ENCODE measurements at places on chromosomes 4 and X.
A peak's percentile ranks its signal among the peaks of the same experiment; 100 is the strongest.

- DNase-seq, result no peak
These were observed 180.9 kb downstream of the SMIM20 start for GRCh38 chr4:26094911-26095310.

DNA sequence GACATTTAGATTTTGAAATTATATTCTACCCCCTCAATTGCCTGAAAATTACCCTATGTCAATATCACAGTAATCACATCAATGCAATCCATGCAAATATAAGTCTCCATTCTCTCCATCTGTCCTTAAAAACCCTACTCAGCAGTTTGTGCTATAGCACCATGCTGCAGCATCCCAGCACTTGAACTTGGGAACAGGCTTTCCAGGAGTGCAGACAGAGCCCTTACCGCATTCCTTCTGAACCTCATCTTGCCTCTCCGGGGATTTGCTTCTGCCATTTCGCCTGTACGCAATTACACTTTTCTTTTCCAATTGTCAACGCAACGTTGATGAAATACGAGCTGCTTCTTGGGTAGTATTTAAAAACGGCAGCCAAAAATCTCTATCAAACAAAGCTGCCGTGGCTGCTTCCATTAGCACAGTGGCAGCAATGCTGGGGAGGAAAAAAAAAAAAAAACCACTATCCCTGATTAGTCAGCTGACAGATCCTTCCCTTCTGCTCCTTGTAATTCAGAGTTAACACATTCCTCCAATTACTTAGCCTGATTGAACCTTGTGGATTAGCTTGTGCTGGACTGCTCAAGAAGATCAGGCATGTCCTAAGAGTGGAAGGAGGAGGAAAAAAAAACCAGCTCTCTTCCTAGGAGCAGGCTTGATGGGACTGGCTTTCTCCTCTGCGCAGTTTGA, 65.6 kb downstream of the MCF2 start:
- DNase-seq, result no peak

DNA sequence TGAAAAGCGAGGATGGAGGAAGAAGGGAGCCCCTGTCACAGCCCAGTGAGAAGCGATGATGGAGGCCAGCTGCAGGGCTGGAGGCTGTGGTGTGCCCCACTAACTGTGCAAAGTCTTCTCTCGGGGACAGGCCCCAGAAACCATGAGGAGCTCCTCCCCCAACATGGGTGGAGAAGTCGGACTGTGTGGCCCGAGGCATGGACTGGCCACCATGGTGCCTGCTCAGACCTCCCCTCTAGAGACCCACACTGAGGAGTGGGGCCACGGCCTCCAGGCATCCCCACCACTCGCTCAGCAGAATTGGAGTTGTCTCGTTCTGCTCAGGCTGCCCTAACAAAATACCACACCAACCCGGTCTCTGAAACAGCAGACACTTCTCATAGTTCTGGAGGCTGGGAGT, 12.2 kb upstream of the PDE6B start:
- no peak for DNase-seq

DNA sequence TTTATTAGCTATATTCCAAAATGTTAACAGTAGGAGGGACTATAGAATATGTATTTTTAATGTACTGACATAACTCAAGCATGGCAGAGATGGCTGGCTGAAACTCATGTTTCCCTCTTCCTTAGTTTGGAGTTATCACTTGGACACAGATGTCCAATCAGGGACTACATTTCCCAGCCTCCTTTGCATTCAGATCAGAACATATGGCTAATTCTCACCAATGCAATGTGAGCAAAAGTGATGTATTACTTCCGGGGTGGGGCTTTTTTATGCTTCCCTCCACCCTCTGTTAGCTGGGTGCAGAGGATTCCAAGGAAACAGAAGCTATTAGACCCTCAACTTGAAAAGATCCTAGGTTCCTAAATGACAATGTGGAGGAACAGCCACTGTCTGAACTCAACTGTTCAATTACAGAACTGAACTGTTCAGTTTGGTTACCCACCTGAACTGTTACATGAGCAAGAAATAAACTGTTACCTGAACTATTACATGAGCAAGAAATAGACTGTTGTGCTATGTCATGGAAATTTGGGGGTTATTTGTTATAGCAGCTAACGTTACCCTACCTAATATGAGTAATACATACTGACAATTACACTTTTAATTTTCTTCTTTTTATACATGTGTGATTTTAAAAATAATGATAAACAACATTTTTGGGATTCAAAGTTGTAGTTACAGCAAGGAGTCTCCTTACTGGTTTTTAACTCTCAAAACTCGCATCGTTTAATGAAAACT, 29.6 kb upstream of the ERVMER34-1 start:
- peak; percentile 2 for DNase-seq

DNA sequence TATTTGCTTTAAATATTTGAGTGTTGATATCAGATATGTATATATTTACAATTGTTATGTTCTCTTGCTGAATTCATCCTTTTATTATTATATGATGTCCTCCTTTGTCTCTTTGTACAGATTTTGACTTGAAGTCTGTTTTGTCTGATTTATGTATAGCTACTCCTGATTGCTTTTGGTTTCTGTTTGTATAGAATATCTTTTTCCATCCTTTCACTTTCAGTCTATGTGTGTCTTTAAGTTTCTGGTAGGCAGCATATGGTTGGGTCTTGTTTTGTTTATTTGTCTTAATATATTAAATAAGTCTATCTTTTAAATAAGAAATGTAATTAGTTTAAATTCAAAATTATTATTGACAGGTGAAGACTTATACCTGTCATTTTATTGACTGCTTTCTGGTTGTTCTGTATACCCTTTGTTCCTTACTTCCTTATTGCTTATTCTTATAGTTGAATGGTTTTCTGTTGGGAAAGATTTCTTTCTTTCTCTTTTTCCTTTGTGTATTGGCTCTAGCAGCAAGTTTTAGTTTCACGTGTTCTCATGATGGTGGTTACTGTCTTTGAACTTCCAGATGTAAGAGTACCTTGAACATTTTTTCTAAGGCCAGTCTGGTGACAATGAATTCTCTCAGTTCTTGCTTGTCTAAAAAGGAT, 31.1 kb downstream of the RAB28 start:
- no peak for DNase-seq
